ENCODE measurements at places on chromosomes 2 and 18.

DNA sequence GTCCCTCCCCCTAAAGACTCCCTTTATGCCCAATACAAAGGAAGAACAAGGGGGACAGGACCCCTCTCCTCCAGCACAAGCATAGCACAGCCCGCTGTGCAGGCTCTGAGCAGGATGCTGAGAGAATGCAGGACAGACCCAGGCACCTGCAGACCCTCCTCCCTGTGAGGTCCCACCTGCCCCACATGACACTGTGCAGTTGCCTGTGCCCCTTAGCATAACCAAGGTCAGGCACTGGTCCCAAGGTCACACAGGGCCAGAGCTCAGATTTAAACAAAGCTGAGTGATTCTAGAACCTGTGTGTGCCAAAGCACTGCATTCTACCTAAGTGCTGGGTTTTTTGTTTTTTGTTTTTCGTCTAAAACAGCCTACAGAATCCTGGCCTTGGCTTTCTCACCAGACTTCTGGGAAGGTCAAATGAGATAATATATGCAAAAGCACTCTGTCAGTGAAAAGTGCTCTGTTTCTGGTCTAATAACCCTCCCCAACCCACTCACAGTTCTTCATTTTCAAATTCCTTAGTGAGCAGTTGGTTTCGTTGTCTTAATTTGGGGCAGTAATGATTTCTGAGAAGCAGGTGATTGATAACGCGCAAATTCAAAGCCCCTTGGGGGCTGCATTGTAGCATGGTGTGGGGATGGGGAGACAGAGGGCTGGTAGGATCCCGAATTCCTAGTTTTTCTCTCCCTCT lies 125.7 kb downstream of the KCTD1 start:
- no peak for DNase-seq

DNA sequence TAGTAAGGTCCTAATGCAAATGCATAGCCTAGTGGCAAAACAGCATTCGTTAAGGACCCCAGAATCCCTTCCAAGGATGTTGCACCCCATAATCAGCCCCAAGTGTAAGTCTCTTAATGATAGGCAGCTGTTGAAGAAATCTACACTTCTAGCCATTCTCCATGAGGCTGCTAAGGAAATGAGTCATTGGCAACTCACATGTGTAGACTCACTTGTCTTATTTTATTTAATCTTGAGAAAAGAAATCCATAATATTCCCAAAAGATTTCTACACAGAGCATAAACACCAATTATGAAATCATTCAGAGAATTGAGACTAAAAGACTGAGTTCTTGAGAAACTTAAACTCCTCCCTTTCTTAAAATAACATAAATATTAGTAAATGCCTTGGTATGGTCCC lies 52.4 kb downstream of the AKAIN1 start:
- no peak for DNase-seq

DNA sequence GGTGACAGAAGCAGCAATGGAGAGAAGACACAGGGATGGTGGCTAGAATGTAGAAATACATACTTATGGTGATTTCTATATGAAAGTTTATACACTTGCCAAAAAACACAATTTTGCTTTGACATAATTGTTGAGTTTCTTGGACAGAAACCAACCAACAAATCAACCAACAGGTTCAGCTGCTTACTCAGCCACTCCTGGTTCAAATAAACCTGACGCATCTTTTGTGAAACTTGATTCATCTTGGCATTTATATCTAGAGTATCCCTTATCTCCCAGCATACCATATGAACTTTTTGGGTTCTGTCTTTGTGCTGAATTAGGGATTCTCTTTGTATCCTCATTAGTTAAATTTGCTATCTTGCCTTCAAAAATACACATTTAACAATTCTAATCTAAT lies 54.1 kb upstream of the ERBB4 start:
- DNase-seq = no peak

DNA sequence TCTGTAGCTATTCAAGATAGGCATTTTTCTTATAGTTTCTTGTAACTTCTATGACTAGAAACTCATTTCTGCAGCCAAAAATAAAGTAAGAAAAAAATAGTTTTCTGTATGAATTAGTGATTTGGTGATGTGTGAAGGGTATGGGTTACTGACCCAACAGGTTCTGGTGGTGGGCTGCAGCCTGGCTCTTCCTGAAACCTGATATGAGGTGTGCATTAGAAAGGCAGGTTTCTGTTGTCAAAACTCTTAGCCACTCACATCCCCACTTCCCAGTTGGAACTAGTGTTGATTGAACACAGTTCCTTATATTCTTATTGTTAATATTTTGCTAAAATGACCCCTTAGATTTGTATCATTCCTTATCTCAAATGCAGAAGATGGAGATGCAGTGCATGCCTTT lies 330.8 kb downstream of the THSD7B start:
- DNase-seq = no peak

DNA sequence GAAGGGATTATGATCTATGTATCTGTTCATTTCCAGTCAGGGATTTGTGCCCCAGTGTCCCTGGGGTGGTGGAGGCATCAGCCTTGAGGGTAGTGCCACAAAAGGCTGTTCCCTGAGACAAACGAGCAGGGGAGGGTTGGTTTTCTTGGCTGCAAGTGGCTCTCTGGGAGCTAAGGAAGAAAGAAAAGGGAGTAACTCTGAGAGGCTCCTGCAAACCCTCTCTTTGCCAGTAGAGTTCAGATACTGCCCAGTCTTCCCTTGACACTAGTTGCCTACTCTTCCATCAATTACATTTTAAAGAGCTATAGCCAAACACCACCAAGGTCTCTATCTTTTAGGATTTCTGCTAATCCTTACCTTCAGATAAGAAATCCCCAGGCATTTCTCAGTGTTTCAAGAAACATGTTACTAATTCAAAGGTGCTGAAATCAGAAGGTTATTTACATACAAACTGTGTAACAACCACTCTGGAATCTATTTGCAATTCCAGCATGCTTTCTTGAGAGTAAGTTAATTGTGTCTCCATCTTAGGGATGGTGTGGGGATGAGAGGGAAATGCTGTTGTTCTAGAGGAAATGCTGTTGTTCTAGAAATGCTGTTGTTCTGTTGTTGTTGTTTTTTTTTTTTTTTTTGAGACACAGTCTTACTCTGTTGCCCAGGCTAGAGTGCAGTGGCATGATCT lies 18.7 kb upstream of the KCTD1 start:
- DNase-seq = no peak

DNA sequence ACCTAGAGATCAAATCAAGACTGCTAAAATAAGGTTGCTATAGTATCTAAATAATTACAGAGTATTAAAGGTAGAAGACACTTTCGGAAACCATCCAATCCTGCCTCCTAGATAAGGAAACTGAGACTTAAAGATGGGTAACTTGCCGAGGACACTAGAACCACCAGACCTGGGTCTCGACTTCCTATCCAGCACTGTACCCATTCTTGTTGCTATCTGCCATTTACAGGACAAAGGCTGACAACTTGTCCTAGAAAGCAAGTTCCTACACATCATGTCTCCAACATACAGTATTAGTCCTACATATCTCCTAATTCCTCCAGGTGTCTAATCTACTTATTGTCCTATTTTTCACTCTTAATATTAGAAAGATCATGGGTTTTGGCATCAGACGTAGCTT lies 37.7 kb downstream of the TRAK2 start:
- DNase-seq = no peak

DNA sequence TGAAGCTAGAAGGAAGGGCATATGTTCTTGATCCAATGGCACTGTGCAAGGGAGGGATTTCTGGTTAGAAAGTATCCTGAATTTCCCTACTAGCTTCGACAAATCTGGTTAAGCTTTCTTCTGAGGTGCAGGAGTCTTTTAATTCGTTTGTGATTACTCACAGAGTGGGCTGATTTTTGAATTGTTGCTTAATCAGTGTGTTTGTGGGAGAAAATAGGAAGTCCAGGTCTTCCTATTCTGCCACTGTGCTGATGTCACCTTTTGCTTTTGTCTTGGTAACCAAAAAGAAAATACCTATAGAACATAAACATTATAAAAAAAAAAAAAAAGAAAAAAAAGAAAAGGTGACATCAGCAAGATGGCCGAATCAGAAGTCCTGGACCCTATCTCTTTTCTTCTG lies 1008.6 kb downstream of the TSN start:
- DNase-seq = no peak

GRCh38 chr2:232831496-232831895 lies 38.6 kb upstream of the SNORC start:
- DNase-seq = no peak

DNA sequence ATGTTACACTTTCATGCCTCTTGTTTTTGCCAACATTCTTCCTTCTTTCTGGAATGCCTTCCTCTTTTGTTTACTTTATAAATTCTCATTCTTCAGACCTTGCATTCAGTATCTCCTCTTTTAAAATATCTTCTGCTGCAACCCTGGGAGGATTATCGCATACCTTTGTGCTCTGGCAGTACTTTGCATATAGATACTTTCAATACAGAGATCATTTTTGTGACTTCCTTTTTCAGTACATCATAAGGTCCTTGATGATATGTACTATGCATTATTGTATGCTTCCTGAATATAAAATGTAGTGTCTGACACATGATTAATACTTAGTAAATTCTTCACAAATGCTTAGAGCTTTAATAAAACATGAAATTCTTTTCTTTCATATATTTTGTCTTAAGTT lies 538.7 kb downstream of the TRIB2 start:
- no peak for DNase-seq

GRCh38 chr2:383178-383577 lies 95.3 kb upstream of the ALKAL2 start:
- no peak for DNase-seq

DNA sequence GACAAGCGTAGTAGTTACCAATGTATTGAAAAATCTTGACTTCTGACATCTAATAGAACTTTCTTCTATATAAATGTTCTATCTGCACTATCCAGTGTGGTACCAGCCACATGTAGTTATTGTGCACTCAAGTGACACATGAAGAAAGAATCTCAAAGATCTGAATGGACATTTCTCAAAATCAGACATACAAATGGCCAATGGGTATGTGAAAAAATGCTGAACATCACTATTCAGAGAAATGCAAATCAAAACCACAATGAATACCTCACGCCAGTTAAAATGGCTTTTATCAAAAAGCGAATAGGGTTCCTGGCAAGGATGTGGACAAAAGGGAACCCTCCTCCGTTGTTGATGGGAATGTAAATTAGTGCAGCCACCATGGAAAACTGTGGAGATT lies 37.5 kb upstream of the SMCHD1 start:
- DNase-seq = peak; percentile 46

DNA sequence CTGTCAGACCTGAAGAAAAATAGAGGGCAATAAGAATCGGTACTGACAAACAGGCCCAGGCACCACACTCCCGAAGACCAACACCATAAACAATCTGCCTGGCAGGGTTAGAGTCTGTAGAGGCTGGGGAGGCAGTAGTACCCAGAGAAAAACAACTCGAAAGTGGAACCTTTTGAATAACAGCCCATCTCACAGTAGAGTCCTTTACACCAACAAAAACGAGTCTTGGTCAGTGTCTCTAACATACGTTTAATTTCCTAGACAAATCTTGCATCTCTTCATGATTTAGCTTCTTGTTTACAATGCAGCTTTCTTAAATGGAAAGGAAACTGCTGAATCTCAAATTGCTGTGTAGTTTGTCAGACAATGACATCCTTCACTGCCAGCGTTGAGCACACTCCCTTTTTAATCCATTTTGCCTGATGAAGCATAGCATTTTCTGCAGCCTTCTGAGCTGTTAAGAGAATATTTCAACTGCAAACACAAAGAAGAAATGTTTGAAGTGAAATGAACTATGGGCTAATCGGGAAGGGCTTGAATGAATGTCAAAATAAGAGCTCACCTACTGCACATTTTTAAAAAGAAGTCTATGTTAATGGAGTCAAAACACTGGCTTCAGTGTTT lies 73.1 kb upstream of the DSG1 start:
- DNase-seq = no peak

- DNase-seq = no peak
Observed at GRCh38 chr2:100632759-100633158, 70.0 kb downstream of the PDCL3 start.

- peak; percentile 68 for DNase-seq
Observed at GRCh38 chr2:158753641-158754611, 41.2 kb upstream of the DAPL1 start.
